ENCODE measurements at places on chromosomes 4 and X.
A peak's percentile ranks its signal among the peaks of the same experiment; 100 is the strongest.

DNA sequence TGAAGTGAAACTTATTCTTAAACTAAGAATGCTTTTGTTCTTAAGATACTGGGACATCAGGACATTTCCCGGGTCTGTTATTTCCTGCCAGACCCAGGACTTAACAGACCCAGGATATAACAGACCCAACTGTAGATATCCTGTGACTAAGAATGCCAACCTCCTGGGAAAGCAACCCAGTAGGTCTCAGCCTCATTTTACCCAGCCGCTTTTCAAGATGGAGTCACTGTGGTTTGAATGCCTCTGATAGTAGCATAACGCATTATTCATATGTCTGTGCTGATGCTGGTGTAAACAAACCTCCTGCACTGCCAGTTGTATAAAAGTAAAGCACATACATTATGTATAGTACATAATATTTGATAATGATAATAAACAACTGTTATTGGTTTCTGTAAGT, 185.8 kb upstream of the GPRIN3 start:
- no peak for DNase-seq

DNA sequence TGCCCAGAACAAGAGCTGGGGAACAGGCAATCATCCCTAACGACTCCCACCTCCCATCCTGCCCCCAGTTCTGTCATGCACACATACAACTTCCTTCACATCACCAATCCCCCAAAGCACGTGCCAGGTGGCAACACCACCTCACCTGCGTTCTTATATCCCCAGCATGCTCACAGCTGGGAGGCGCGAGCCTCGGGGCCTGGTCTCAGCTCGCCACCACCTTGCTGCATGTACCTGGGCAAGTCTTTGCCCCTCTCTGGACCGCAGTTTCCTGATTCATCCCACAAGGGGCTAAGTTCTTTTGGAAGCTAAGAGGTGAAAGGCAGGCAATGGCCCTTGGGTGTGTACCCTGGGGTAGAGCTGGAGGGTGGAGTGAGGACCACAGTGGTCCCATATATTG, 119.2 kb upstream of the PJA1 start:
- DNase-seq = no peak

DNA sequence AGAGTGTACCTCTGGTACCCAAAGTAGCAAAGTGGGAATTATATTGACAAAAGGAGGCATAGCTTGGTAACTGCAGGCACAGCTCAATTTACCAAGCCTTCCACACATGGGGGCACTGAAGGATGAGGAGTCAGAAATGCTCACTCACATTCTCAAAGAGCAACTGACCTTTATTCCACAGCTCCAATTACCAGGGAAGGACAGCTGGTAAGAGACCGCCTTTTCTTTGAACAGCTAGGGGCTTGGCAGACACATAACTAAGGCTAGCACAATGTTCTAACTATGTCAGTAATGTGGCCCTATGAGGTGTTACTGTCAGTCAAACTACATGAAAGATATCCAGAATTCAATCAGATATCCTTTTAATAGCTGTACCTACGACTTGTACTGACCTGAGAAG, 20.5 kb upstream of the STS start:
- no peak for DNase-seq

- no peak for DNase-seq
These were observed 34.2 kb downstream of the ARSD start for GRCh38 chrX:2894885-2895292.

DNA sequence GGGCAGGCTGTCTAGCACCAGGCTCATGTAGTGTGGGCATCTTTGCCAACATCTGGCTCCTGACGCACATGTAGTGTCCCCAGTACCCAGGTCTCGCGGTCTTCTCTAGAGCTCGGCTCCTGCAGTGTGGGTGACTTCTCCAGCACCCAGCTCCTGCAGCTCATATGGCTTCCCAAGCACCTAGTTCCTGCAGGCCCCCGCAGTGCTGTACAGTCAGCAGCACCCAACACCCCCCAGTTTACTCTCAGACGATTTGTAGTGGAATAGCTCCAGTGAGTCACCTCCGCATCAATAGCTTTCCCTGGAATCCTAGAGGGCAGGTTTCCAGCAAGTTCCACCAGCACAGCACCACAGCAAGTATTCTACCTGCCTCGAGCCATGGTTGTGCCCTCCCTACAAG, 30.9 kb downstream of the ZNF41 start:
- no peak for DNase-seq

- DNase-seq = no peak
These were observed 632.9 kb downstream of the ZNF674 start for GRCh38 chrX:45912316-45912715.

GRCh38 chr4:105166066-105166465, 19.4 kb downstream of the TET2 start:
- DNase-seq = no peak

DNA sequence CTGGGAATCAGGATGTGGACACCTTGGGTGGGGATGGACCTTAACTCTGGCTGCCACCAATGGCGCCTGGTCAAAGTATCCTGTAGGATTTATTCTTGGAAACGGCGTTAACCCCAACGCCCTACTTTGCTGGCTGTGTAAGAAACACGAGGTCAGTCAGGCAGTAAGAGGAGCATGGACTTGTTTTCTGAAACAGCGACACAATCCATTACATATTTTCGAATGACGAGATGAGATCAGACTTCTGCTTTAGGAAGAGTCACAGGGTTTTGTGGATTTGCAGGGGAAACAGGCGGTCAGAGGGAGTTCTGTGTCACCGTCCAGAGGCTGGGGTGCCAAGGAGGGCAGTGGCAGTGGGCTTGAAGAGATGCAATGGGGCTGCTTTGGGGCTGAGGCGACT, 92.2 kb downstream of the TBL1X start:
- no peak for DNase-seq

DNA sequence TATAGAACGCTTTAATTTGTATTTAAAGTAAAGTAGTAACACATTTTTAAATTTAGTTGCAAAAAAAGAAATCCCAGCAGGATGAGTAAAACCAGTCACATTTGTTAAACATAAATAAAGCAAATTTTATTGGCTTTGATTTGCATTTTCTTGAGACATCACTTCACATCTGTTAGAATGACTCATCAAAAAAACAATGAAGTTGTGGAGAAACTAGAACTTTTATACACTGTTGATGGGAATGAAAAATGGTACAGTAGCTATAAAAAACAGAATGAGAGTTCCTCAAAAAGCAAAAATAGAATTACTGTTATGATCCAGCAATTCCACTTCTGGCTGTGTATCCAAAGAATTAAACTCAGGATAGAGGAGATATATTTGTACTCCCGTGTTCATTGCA, 454.0 kb upstream of the KLHL4 start:
- DNase-seq = no peak

GRCh38 chr4:139893801-139894200, 228.2 kb downstream of the MGST2 start:
- no peak for DNase-seq

GRCh38 chr4:25258980-25259578, 25.2 kb downstream of the PI4K2B start:
- DNase-seq = no peak

DNA sequence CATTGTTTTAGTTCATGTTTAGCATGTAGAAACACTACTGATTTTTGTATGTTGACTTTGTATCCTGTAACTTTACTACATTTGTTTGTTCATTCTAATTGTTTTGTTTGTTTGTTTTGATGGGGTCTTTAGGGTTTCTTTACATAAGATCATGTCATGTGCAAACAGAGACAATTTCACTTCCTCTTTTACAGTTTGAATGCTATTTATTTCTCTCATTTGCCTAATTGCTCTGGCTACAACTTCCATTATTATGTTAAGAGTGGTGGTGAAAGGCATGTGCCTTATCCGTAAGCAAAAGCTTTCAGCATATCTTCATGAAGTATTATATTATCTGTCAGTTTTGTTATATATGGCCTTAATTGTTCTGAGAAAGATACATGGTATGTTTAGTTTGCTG, 571.1 kb downstream of the PCDH7 start:
- DNase-seq = no peak

GRCh38 chr4:188942606-188943005, 803.4 kb downstream of the TRIML1 start:
- DNase-seq = no peak

GRCh38 chrX:56530011-56530410, 33.4 kb upstream of the UBQLN2 start:
- DNase-seq = no peak

DNA sequence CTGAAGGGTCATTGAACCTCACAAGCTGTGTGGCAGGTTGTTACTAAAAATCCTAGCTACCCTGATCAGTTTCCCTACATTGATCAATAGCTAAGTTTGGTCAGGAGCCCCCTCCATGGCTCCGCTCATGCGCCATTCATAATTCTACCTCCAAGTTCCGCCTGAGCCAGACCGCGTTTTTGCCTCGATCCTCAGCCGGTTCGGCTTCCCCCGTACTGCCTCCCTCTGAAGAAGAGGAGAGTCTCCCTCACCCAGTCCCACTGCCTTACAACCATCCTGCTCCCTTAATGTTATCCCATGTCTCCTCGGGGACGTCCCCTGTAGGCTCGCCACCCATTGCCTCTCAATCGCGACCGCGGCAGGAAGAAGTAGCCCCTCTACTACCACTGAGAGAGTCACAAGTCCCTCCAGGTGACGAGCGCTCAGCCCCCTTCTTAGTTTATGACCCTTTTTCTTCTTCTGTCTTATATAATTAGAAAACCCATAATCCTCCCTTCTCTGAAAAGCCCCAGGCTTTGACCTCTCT, 158.2 kb downstream of the DEFB131A start:
- no peak for DNase-seq

GRCh38 chr4:181416966-181417365, 826.2 kb upstream of the TENM3 start:
- DNase-seq = no peak

GRCh38 chr4:44725726-44726037, 674 bp downstream of the GNPDA2 start:
- no peak for DNase-seq

- DNase-seq = no peak
These were observed 84.2 kb downstream of the DKK2 start for GRCh38 chr4:106951891-106952290.

DNA sequence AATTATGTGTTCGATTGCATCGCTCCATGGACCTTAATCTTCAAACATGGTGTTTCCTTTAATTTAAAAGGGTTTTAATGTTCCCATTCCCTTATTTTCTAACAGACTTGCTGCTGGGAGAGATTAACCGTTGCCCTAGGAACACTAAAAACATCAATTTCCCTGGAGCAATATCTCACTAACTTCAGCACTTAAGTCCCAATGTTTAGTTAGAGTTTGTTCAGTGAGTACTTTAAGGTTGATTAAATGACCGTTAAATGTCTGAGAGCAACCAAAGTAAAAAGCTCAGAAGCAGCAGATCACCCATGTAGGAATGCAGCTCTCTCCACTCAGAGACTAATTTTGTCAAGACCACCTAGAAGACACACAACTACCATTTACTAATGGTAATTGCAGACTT, 111.2 kb upstream of the PDE5A start:
- no peak for DNase-seq

- DNase-seq = no peak
These were observed 2.3 kb downstream of the CLCN4 start for GRCh38 chrX:10159145-10159468.

GRCh38 chr4:77854431-77855111, 8.1 kb upstream of the MRPL1 start:
- DNase-seq = peak; percentile 72

DNA sequence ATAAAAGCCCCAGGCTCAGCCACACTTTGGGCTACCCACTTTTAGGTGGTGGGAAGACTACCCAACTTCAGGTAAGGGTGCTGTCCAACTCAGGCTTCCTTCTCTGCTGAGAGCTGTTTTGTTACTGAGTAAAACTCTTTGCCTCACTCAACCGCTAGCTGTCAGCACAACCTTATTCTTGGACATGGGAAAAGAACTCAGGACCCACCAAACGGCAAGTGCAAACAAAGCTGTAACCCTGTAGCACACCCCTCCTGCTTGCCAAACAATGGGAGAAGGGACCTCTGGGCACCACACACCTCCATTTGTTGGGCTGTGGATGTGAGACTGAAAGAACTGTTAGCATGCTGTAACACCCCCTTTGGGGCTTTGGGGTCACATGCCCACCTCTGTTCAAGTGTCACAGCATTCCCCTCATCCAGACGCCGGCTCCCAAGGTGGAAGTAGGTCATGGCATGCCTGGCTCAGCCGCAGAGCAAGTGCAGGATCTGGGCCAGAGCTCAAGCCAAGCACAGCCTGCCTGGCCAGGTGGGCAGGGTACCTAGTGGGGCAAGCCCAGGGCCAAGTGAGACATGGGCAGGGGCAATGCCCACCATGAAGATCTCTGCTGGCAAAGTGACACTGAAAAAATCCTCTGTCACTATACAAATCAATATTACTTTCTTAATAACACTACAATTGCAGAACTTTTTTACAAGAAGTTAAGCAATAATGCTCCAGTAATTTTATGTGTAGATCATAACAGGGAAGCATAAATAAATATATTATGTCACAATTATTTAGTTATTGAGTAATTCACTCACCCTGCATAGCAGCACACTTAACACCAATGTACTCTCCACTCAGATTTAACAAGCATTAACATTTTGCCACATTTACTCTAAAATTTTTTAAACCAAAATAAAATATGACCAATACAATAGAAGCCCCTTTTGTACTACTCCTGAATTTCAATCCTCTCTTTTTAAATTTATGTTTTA, 107.2 kb downstream of the TBCK start:
- DNase-seq = no peak

- DNase-seq = peak; percentile 48
These were observed 62.8 kb upstream of the EGFL6 start for GRCh38 chrX:13506574-13506973.

DNA sequence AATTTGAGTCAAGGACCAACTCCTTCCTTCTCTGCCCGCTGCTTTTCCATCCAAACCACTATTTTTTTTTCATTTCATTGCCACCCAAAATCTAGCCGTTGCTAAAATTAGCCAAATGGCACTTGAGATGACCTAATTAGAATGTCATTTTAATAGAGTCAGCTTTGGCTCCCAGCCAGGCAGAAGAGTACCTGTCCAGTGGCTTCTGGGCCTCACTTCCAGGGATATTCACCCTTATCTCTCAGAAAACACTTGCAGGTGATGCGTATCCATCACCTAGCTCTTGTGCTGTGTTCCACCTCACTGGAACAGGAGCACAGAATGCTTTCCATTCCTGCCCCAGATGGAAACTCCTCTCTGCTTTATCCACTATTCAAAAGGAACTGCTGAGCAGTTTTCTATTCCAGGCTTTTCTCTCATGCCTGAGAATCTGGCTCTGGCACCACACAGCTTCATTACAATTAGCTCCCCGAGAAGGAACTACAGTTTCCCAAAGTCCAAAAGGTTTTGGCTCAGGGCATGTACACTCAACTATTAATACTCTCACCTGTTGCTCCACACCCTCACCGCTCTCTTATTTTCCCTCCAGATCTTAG, 18.5 kb downstream of the MAGEA9B start:
- DNase-seq = no peak

All from activated CD4-positive, alpha-beta T cell treated with anti-CD3 and anti-CD28 coated beads, Interleukin-2, amount 50 U/mL, for 16 hours (primary cell).